ENCODE measurements at places on chromosomes 5 and 9.

GRCh38 chr9:7166074-7166473, 408.3 kb downstream of the KDM4C start:
- DNase-seq: no peak

DNA sequence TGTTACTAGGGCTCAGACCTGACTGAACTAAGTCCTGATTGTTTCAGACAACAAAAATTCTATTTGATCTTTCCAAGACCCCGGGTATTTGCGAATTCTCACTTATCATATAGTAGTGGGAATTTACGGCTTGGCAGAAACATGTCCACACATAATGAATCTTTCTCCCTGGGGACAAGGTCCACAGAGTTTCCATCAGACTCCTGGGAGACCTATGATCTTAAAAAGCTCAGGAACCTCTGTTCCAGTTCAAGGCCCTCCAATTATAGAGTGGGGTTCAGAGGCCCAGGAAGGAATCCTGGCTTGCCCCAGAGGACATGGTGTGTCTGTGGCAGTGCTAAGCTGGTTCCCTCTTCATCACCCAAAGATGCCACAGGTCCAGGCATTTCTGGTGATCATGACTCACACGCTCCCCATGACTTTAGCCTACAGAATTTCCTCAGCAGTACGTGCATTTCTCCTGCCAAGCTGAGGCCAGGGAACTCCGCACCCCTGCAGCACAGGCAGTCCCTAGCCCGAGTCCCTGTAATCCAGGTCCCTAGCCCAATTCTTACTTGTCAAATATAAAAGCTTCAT, 12.6 kb downstream of the RAPGEF1 start:
- DNase-seq: no peak

GRCh38 chr5:107512029-107512428, 158.7 kb downstream of the EFNA5 start:
- no peak for DNase-seq

DNA sequence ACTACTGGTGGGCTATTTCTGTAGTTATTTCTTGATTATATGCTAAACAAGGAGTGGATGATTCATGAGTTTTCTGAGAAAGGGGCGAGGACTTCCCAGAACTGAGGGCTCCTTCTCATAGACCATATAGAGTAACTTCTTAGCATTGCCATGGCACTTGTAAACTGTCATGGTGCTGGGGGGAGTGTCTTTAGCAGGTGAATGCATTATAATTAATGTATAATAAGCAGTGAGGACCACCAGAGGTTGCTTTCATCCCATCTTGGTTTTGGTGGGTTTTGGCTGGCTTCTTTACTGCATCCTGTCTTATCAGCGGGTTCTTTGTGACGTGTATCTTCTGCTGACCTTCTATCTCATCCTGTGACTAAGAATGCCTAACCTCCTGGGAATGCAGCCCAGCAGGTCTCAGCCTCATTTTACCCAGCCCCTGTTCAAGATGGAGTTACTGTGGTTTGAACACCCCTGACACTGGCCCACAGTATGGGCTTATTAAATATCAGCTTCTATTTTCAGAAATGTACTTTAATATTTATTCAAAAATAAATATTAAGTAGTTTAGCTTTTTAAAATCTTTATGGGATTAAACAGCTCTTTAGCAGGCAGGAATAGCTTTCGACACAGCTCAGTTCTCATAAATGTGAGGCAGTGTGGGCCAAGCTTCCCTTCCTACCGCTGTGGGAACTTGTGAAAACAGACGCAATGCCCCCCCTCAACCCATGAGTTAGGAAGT, 44.4 kb downstream of the GALNT12 start:
- DNase-seq: no peak

GRCh38 chr5:33205727-33206410, 234.9 kb upstream of the TARS1 start:
- DNase-seq: no peak

DNA sequence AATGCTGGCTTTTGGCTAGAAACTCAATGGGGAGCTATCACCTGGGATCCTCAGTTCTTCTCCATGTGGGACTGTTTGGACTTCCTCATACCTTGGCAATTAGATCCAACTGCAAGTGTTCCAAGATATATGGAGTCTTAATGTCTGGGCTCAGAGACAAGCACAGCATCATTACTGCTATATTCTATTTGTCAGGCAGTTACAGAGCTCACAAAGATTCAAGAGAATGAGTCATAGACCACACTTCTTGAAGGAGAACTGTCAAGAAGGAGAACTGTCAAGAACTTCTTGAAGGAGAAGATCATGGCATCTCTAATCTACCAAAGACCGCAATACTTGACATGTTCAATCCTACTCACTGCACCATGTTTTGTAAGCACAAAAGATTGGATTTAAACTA, 106.8 kb upstream of the NREP start:
- peak; percentile 14 for DNase-seq

DNA sequence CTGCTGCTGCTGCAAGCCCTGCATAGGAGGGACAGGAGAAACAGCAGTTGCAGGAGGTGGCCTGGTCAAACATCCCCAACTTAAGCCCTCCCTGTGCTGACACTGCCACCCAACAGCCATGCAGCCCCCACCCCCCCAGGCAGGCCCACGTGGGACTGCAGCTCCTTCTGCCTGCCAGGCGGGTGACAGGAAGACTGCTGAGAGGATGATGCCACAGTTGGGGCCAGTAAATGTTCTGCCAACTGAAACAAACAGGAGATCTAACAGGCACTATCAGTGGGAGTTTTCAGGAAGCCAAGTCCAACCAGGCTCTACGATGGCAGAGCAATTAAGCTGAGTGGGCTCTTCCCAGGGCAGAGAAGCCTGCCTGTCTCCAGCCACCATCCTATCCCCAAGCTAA, 31.1 kb downstream of the DIRAS2 start:
- no peak for DNase-seq

GRCh38 chr5:88841212-88841611, 41.8 kb downstream of the MEF2C start:
- DNase-seq: no peak

- no peak for DNase-seq
These were observed 150.0 kb downstream of the NTRK2 start for GRCh38 chr9:84819491-84819991.

- peak; percentile 68 for DNase-seq
These were observed 606 bp downstream of the EEIG1 start for GRCh38 chr9:127980060-127980705.

GRCh38 chr5:10455277-10455670, 13.6 kb downstream of the ROPN1L start:
- DNase-seq: no peak

- DNase-seq: no peak
These were observed 39.8 kb downstream of the EMB start for GRCh38 chr5:50401336-50401735.

- no peak for DNase-seq
These were observed 477.1 kb downstream of the CAAP1 start for GRCh38 chr9:26415528-26415927.

DNA sequence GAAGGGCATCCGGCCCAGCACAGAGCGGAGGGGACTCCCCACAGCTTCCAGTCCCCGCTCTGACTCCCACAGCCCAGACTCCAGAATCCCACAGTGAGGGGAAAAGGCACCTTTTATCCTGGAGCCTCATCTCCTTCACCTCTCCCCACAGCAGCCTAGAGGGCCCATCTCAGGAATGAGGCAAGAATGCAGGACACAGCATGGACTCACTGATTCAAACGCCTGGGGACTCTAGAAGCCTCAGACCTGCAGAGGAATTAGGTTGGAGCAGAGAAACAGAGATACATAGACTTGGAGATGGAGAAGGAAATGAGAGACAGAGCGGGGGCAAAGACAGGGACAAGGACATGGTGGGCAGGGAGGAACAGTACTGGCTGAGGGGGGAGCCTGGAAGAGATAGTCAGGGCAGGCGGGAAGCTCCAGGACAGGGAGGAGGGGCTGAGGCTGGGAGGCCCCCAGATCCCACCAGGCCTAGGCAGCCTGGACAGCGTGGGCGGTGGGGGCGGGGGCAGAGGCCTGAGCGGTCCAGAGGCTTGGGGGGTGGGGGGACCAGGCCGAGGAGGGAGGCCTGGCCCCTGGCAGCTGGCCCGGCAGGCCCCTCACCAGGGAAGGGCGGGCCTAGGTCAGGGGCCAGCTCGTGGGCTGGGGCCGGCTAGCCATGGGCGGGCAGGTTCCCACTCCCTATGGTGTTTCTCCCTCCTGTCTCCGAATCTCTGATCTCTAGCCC, 15.8 kb downstream of the CNTFR start:
- DNase-seq: no peak

GRCh38 chr9:129231759-129232158, 53.7 kb upstream of the IER5L start:
- DNase-seq: no peak

- DNase-seq: no peak
These were observed 65.2 kb upstream of the SPIN1 start for GRCh38 chr9:88322906-88323566.

DNA sequence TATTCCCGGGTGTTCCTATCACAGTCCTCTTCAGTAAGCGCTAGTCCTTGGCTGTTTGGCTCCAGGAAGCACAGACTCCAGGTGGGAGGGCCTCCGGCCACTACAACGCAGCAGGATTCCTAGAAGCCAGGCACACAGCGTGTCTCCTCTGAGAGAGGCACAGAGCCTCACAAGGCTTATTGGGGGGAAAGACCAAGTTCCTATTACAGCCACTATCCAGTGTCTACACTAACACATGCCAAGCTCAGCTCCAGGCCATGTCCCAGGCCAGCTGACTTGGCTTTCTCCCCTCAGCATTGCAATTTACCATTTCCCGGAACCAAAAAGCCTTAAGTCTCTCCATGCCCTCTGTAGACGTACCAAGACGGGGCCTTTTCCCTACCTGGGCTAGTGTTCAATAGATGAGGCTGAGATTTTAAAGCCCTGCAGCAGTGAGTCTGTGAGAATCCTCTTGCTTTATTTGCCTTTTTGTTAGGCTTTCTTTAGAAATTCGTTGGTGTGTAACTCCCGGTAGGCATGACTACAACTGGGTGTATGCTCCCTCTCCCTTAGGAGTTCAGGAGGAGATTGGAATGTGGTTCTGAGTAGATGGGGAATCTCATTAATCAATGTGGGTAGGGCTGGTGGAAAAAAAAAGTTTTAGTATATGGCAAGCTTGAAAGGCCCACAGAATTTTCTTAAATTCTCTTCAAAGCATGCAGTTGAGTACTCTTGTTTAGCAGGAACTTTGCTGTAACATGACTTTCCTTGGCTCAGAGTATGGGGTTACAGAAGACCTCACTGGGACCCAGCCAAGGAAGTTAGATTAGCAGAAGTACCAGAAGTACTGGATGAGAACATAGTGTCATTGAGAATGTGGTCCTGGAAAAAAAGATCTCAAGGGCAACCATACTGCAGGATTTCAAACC, 84.3 kb upstream of the SLC1A3 start:
- no peak for DNase-seq

GRCh38 chr5:145345511-145346287, 489.4 kb downstream of the PRELID2 start:
- no peak for DNase-seq

- no peak for DNase-seq
These were observed 82.2 kb upstream of the HSPA9 start for GRCh38 chr5:138657360-138657759.

- no peak for DNase-seq
These were observed 86.5 kb downstream of the ADGRV1 start for GRCh38 chr5:90645024-90645610.

DNA sequence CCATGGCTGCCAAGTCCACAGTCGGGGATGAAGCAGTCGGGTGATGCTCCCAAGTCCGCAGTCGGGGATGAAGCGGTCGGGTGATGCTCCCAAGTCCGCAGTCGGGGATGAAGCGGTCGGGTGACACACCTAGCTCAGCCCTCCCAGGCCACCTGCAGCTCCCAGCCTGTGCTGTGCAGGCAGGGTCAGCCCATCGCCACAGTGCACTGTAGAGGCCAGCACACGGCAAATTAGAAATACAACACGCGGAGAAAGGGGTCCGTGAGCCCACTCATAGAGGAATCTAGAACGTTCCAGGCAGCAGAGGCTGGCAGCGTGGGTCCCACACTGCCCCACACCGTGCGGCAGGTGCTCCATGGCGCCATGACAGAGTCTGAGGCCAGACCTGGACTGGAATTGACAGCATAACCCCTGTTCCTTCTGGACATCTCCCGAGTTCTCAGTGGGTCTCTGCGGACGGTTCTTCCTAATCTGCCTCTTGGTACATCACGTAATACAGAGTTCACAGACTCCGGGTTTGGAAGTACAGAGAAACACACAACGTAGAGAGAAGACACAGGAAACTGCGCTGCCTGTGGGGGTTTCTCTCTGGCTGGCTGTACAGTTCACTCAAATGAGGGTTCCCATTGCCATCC, 7.7 kb upstream of the EXOC3 start:
- DNase-seq: no peak

GRCh38 chr9:93446073-93446472, 5.4 kb upstream of the FAM120A start:
- no peak for DNase-seq

DNA sequence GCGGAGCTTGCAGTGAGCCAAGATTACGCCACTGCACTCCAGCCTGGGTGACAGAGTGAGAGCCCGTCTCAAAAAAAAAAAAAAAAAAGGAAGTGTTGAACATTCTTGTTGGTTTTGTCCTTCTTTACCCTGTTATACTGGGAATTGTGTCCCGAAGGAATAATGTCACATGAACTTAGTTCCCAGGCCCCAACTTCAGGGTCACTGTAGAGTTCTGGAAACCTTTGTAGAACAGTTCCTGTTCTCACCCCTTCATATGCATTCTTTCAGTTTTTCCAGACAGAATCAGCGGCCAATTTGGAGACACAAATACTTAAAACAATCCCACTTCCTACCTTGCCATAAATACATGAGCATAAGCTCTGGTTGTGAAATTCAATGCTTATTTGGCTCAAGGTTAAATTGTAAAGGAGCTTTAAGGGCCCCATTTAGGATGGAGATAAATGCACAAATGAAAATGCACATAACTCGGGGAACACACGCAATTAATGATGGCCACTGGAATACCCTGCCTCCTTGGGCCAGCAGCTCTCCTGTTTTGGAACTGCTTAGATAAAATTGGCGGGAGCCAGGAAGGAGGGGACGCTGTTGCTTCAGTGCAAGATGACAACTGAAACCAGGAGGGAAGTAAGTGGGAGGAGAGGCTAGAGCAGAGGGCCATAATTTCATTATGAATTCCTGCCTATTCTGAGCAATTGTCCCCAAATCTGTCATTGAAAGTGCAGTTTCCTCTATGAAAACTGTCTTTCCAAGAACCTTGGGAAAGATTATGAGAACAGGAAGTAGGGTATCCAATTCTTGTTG, 153.7 kb downstream of the FGF1 start:
- no peak for DNase-seq

DNA sequence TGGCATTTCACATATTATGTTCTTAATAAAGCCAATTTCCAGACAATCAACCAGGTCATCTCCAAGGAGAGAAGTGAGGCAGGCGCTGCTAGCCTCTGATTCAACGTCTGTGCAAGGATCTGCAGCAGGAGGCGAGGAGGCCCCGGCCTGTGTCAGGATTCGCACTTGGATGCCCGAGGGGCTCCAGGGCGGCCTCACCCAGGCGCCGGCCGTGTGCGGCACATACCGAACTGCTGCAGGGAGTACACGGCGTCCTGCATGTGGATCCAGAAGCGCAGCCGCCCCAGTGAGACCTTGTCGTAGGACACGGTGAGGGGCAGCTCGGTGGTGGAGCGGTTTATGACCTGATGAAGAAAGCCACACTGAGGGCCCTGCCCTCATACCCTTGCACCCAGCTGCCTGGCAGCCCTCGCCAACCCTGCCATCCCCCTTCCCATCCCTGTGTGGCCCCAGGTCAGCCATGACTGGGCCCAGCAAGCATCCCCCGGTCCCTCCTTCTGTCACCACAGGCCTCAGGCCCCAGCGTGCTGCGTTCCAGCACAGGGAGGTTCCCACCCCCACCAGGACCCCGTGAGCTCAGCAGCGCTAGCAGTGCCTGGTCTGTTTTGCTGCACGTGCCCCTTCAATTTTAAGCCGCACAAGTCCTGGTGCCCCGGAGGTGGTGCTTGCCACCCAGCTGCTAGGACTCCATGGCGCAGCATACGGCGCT, 9.9 kb downstream of the CLPTM1L start:
- DNase-seq: no peak

- peak; percentile 46 for DNase-seq
These were observed 455 bp downstream of the KIF20A start for GRCh38 chr5:138179277-138179857.

All from RKO (cell line).